ENCODE measurements at places on chromosomes 11 and 22. TPM values are rescaled to one million over a fixed set of nuclear protein-coding genes. Genes with fewer than 3 reads are reported as not detected.

- DNase-seq = no peak
Measured at GRCh38 chr11:69297787-69298266, 3.9 kb downstream of the MYEOV start.

POU2AF1 gene
- 0.54 TPM for polyA plus RNA-seq

DNA sequence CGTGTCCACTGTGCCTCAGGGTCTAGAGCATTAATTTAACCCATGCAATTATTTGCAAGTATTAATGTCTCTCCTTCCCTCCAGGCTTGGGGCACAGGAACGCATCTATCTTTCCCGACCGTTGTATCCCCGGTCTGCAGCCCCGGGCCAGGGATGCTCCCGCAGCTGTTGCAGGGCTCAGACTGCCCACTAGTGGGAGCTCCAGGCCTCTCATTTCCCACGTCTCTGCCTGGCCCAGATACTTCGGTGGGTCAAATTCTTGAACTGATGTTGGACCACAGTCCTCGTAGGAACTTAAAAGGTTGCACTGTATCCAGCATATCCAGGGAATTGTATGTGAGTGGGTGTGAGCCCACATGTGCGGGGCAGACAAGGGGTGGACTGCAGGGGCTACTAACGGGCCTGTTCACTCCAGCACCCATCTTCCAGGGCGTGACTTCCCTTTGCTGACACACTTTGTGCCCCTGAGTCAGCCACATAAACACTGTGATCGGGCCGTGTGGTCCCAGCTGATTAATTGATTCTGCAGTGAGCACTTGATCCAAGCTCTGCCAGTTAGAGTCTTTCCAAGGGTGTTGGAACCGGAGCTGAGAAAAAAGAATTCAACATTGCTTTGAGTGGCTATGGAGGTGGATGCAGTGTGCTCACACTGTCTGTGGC lies 451.3 kb downstream of the TBC1D22A start:
- DNase-seq = no peak

DNA sequence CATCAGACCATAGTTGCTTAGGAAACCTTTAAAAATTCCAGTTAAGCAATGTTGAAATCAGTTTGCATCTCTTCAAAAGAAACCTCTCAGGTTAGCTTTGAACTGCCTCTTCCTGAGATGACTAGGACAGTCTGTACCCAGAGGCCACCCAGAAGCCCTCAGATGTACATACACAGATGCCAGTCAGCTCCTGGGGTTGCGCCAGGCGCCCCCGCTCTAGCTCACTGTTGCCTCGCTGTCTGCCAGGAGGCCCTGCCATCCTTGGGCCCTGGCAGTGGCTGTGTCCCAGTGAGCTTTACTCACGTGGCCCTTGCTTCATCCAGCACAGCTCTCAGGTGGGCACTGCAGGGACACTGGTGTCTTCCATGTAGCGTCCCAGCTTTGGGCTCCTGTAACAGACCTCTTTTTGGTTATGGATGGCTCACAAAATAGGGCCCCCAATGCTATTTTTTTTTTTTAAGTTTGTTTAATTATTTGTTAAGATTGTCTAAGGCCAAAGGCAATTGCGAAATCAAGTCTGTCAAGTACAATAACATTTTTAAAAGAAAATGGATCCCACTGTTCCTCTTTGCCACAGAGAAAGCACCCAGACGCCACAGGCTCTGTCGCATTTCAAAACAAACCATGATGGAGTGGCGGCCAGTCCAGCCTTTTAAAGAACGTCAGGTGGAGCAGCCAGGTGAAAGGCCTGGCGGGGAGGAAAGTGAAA lies 73.4 kb downstream of the NCAPD3 start:
- no peak for DNase-seq

GRCh38 chr11:106281455-106282173 lies 204.2 kb downstream of the AASDHPPT start:
- no peak for DNase-seq

SCN3B gene
- 2.1 TPM for polyA plus RNA-seq

DNA sequence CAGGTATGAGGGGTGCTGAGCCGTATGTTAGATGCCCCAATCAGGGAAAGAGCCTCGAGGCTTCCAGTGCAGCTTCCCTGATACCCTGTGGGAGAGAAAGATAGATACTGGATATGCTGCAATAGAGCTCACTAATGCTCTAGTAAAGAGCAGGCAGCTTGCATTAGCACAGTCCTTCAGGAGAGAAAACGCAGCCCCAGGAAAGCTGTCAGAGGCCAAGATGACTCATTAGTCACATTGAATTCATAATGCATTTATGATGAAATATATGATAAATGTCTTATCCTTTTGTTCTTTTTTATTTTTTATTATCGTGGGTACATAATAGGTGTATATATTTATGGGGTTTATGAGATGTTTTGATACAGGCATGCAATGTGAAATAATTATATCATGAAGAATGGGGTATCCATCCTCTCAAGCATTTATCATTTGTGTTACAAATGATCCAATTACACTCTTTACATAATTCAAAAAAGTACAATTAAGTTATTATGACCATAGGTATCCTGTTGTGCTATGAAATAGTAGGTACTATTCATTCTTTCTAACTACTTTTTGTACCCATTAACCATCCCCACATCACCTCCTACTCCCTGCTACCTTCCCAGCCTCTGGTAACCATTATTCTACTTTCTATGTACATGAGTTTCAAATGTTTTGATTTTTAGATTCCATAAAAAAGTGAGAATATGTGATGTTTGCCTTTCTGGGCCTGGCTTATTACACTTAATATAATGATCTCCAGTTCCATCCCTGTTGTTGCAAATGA lies 94.5 kb upstream of the TOP3B start:
- DNase-seq = no peak

GRCh38 chr11:113184498-113184897 lies 129.9 kb upstream of the TTC12 start:
- no peak for DNase-seq

CASP1 gene
- polyA plus RNA-seq = 9.6 TPM
